Right cardiac atrium (tissue), 5 donors: ENCODE measurements at places on chromosomes 13 and 19. TPM values are rescaled to one million over a fixed set of nuclear protein-coding genes. Genes with fewer than 3 reads are reported as not detected.

Gene PRMT1
- polyA plus RNA-seq, result 154 TPM

Gene OR7D2
- not detected for polyA plus RNA-seq

Gene SIGLECL1
- polyA plus RNA-seq, result not detected

Gene ZNF93
- polyA plus RNA-seq, result 1.9 TPM

Gene ZNF91
- 19.9 TPM for polyA plus RNA-seq

Gene CADM4
- polyA plus RNA-seq, result 17.6 TPM

Gene ATP4A
- not detected for polyA plus RNA-seq

Gene KLK15
- polyA plus RNA-seq, result not detected

Gene SLC7A9
- polyA plus RNA-seq, result 0.18 TPM

Gene CEACAM21
- polyA plus RNA-seq, result 0.36 TPM

DNA sequence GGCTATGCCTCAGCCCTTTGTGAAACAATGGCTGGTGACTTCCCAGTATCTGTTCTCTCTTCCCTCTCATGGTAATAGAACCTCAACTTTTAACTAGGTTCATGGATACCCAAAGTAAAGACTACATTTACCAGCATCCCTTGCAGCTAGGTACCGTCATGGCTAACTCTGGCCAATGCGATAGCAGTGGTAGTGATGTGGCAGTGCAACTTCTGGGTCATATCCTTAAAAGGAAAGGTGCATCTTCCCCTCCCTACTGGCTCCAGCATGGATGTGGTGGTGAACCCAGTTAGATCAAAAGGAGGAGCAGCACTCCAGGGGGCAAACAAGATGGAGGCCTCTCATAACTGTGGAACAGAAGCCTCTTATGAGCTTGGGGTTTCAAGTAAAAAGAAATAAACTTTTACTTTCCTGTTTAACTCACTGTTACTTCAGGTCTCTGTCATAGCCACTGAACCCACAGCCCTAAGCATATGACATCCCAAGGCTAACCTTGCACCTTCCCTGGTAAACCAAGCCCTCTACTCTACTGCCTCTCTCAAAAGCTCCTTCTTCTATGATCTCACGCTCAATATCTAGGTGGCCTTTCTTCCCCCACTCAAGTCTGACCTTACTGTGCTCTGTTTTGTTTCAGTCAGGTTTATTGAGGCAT lies 104.4 kb downstream of the DOCK9 start:
- DNase-seq, result no peak

- no peak for DNase-seq
These were observed 63.7 kb downstream of the KL start for GRCh38 chr13:33079960-33080359.

GRCh38 chr19:46270521-46271256 lies 26.2 kb upstream of the HIF3A start:
- no peak for DNase-seq

- no peak for DNase-seq
These were observed 5.4 kb upstream of the ZNF682 start for GRCh38 chr19:20044663-20045062.

GRCh38 chr19:45878043-45878794 lies 7.7 kb downstream of the IRF2BP1 start:
- DNase-seq, result no peak

DNA sequence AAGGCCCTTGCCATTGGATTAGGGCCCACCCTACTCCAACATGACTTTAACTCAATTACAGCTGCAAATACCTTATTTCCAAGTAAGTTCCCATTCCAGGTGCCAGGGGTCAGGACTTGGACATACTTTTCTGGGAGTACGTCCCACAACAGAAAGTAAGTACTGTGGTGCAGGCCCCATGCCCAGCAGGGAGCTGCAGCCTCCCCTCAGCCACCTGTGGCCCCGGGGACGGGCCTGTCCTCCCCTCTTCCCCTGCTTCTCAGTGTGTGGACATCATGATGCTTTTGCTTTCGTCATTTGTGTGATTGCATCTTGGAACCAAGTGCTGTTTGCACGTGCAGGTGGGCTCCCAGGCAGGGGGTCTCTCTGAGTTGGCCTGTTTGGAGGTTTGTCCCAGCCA lies 31.9 kb downstream of the CRTC1 start:
- DNase-seq, result no peak

DNA sequence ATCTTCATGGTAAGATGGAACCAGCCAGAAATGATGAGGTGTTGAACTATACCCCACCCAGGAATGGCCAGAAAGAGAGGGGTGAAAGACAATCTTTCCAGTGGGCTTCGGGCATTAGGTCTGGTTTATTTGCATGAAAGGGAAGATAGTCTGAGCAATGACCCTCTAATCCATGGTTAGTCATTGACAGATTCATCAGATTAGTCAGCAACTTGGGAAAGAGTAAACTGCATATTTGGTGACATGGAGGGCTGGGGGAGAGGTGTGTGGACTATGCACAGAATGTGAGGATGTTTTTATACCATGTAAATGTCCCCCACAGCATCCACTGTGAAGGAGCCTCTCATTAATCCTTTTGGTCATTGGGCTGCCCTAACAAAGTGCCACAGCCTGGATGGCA lies 30.1 kb upstream of the USP12 start:
- no peak for DNase-seq

- no peak for DNase-seq
These were observed 54.4 kb upstream of the RGCC start for GRCh38 chr13:41402691-41403511.

DNA sequence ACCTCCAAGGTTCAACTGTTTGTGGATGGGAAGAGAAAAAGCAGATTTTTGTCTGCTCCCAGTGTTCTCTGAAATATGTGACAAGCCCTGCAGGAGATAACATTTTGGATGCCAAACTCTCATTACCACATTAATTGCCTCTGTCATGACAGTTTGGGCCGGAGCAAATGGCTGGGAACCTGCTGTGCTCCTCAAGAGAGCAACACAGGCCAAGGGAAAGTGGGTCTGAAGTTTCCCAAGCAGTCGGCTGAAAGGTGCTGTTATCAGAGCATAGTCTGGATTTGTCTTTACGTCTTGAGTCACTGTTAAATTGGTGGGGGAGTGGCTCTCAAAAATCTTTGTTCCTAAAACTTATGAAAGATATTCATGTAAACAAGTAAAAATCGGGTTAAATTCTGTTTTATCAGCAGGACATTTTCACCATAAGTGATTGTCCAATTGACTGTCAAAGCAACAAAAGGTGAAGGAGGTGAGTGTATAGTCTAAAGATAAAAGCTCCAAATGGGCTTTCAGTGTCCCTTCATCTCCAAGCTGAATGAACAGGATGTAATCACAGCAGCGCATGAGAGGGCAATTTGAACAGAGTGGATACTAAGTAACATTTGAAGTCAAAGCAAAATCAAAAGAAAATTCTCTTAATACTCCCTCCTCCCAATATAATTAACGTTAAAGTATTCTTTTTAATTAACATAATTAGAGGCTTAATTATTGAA lies 844.8 kb downstream of the PCDH17 start:
- no peak for DNase-seq

DNA sequence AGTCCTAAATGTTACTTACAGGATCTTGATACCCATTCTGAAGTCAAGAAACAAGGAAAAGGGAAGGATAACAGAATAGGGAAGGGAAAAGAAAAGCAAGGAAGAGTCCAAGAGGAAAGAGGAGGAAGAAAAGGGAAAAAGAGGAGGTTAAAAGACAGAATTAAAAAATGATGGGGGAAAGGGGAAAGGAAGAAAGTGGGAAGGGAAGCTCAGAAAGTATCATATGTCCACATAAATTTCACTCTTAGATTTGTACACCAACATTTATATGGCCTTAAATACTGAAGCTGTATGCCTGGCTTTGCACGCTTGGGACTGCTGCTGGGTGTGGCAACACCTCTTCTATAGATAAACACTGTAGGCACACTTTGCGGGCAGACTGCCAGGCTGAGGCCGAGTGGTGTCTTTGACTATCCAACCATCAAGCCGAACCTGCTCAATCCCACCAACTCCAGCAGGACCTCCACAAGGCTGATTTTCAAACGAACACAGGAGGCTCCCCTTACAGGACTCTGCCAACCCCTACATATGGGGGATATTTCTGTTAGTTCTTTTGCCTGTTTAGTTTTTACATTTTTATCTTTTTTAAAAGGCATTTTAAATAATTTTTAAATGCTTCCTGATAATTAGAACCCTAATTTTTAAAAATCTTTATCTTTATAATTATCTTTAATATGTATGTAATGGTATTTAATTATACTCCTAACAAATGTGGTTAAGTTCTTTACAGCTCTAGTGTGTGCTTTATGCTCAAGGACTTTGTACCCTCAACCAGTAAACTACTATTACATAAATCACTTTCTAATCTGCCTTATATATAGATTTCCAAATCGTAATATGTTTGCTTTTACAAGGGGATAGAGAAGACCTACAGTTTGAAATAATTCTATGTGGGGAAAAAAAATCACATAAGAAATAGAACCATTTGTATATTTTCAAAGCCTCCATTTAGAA lies 154.2 kb downstream of the DIAPH3 start:
- DNase-seq, result no peak

- no peak for DNase-seq
These were observed 589 bp downstream of the RBM26 start for GRCh38 chr13:79405501-79405830.

DNA sequence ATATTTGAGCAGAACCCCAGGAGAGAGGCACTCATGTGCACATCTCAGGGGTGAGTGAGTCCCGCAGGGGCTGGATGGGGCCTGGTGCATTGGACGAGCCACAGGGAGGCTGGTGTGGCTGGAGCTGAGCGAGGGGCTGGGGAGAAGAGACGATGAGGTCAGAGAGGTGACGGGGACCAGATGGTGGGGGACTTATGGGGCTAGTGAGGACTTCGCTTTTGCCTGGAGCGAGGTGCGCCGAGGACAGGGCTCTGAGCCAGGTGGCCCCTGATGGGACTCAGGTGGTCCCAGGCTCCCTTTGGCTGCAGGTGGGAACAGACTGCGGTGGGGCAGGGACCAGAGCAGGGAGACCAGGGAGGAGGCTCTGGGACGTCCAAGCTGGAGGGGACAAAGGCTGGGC lies 6.9 kb upstream of the FXYD3 start:
- no peak for DNase-seq

- no peak for DNase-seq
These were observed 150.5 kb downstream of the SOX1 start for GRCh38 chr13:112217431-112217830.

- no peak for DNase-seq
These were observed 52.5 kb downstream of the PDS5B start for GRCh38 chr13:32638739-32639138.

GRCh38 chr13:85332615-85333014 lies 466.6 kb downstream of the SLITRK6 start:
- no peak for DNase-seq

DNA sequence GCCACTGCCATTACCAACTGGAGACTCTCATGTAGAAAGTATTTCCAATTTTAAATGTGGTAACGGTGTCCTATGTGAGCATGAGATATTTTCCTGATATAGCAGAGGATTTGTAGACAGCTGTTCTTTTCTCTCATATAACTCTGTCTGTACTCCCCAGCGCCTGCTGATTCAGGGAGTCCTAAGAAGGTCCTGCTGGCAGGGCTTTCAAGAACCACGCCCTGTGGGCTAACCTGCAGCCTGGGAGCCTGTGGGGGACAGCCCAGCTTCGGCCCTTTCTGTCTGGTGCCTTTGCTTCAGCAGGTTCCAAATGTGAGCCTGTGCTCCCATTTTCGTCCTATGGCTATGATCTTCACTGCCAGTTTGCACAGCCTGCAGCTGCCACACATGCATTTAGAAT lies 316.8 kb downstream of the ATP8A2 start:
- no peak for DNase-seq

- no peak for DNase-seq
These were observed 358.3 kb downstream of the KLF5 start for GRCh38 chr13:73417012-73417615.

GRCh38 chr19:37699057-37699456 lies 20.5 kb downstream of the ZNF607 start:
- no peak for DNase-seq

- DNase-seq, result peak; percentile 72
These were observed 15.8 kb downstream of the TECR start for GRCh38 chr19:14544977-14545715.

DNA sequence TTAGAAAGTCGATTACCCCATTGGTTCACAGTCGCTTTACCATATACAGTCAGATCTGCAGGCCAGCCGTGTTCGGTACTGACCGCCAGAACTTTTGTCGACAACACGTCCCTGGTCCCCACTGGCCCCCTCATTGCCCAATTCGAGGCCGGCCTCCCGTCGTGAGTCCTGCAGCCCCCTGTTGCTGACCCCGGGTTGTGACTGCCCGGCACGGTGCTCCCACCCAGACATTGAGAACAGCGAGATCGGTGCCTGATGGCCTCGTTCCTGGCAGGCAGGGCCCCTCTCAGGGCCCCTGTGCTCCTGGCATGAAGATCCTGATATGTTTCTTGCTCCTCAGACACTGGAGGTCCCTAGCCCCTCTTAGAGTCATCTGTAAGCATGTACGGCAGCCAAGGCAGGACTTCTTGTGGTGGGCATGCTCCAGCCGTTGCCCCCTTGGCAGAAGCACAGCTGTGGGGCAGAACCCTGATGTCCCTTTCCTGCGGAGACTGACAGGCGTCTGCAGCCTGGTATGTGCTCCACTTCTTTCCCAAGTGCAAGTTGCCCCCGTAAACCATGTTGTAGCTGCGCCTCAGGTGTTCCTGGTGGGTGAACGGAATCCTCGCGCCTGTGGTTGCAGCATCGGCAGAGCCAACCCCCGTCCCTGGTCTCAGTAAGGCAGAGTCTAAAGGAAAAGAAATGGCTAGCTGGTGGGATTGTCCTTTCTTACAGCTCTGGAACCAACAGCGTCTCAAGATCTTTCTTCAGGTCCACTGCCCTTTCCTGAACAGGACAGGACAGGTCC lies 123.2 kb upstream of the SPACA7 start:
- DNase-seq, result no peak

DNA sequence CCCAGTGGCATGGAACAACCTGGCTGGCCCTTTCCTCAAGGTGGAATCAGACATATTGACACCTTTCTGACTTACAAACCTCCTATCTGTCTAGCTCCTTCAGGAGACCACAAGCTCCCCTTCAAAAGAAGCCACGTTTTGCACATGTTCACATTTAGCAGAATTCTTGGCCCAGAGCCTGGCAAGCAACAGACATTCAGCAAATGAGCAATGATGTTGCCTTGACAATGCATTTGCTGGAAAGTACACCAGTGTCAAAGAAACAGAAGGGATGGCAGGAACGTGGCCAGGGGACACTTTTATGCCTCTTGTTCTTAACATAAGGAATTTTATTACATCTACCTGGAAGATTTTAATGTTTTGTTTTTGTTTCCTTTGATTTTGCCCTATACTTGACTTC lies 85.5 kb upstream of the FGF14 start:
- DNase-seq, result no peak

DNA sequence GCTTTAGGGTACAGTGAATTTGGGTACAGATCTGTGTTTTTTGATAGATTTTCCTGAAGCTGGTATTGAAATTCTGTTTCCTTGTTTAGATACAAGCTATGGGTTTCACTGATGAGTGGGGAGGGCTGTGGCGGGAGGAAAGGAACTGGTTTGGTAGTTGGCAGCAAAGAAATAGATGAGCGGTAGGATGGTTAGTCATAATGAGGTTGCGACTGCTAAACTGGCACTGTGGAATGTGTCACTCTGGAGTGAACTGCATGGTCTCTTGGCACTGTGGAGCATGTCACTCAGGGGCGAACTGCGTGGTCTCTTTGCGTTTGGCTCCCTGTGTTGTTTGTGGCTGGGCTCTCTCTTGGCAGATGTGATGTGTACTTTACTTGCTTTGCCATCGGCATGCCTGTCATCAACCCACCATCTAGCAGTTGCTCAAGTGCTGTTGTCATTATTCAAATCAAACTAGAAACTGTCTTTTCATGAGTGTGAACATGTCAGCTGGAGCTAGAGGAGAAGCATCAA lies 82.1 kb downstream of the ATP8A2 start:
- no peak for DNase-seq
